ENCODE measurements at places on chromosomes 1 and 21.
A peak's percentile ranks its signal among the peaks of the same experiment; 100 is the strongest.

GRCh38 chr21:42591170-42591869, 62.1 kb upstream of the PDE9A start:
- DNase-seq, result no peak

GRCh38 chr1:36159614-36160387, 3.8 kb downstream of the MAP7D1 start:
- no peak for DNase-seq

DNA sequence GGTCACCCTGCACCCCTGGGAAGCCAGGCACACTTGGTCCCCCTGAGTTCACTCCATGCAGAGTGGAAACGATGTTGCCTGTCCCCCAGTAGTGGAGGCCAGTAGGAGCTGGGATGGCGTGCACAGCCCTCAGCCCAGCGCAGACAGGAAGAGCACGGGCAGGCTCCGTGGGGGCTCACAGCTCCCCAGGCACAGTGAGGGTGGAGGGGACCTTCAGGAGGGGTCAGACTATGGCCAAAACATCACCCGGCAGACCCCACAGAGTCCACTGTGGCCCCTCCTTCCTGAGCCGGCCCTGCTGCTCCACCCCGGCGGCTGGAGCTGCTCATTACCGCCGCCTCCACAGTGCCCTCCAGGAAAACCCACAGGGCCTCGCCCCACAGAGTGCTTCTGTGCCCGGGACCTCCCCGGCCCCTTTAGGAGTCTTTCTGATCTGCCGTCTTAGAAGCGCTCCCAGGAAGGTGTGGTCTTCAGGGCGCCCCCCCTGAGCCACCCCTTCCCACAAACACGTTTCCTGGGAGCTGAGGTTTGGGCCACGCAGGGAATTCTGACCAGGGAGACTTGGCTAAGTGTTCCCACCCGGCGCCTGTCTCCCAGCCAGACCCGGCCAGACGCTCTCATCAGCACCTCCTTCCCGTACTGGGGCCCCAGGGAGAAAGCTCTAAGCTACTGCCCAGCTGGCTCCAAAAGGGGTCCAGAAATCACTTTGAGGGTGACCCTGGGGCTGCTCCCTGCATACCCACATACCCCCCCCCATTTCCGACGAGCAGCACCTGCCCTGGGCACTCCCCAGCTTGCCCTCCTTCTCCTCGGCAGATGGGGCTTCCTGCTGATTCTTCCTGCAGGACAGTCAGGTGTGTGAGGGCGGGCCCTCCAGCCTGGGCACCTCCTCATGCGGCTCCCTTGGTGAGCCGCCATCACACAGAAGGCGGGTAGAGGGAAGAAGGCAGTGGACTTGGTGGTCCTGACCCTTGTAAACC, 38.8 kb downstream of the RIPK4 start:
- no peak for DNase-seq

DNA sequence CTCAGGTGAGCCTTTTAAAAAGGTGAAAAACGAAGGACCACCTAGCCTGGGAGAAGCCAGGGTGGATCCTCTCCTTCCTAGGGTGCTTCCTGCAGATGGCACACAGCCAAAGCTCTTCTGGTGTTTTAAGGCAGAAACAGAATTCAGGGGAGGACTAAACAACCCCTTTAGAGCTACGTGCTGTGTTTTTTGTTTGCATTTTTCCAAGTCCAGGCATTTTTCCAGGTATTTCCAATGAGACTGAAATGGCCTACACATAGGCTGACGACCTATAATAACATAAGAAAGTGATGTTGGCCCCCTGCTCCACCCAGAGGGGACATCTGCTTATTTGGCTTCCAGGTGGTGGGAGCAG, 83.8 kb downstream of the CAPZB start:
- DNase-seq, result no peak

- no peak for DNase-seq
Measured at GRCh38 chr1:84339503-84339902, 38.0 kb downstream of the SAMD13 start.

DNA sequence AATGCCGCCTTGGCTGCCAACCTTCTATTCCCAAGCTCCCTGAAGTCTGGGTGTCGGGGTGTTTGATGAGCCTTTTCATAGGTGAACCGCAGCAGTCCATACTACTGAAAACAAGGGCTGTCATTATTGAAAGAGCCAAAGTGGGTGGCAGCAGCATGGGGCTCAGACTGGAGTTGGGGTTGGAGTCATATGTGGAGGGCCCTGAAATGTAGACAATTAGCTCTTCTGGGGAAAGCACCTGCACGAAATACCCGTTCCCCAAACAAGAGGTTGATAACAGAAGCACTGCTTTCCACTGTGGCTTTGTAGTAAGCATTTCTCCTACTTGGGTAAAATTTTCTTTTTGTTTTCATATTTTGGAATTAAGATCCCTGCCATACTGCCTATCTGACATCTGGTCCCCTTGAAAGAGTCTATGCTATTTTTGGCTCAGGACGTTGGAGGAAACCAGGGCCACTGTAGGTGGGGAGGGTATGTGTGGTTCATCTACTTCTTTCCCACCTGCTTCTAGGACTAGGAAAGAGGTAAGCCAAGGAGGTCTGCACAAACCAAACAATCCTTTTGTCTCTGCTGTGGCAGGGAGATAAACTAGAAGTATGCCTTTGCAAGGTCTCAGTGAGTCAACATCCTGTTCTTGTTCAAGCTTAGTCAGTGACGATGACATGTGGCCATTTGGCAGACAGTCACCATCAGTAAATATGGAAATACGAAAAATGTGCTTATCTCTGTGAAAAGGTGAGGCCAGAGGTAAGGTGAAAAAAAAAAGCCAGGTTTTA, 197.0 kb upstream of the UBE2U start:
- peak; percentile 58 for DNase-seq

DNA sequence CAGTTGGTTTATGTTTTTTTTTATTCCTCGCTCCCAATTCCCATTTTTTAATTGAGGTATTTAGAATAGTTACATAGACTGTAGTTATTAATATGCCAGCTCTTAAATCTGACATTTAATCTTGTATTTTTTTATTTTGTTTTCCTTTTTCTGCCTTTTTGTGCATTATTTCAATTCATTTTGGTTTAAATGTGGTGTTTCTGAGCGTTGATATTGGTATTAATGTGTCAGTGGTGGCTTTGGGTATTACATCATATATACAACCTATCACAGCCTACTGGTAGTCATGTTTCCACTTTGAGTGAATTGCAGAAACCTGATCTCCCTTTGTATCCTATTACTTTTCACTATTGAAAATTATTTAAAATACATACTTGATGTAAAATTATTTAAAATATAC, 1027.3 kb downstream of the KCNT2 start:
- no peak for DNase-seq

DNA sequence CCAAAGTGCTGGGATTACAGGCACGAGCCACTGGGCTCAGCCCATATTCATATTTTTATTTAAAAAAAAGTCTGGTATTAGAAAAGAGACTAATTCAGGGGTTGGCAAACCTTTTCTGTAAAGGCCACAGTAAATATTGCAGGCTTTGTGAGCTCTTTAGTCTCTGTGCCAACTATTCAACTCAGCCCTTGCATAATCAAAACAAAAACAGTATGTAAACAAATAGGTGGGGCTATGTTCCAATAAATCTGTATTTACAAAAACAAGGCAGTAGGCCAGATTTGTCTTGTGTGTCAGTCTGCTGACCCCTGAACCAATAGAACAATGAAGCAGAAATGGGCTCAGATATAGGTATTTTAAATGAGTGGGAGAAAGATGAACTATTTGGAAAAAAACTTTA, 49.3 kb downstream of the CDC42BPA start:
- no peak for DNase-seq

DNA sequence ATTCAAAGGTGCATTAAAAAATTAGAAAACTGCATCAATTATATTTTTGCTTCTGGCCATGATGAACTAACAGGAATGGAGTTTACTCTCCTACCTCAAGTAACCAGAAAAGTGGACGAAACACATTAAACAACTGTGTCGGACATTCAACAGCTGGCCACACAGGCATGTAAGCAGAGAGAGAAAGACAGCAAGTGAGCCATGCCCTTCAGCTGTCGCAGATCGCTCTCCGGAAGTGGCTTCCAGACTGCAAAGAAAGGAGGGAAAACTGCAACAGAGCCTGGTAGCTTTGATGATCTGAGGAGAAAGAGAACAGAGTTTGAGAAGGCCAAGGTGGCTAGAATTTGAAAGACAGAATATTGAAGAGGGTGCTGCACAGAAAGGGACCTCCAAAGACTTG, 557.2 kb downstream of the MATN1 start:
- DNase-seq, result no peak

GRCh38 chr1:202563818-202564217, 146.4 kb downstream of the SYT2 start:
- no peak for DNase-seq

DNA sequence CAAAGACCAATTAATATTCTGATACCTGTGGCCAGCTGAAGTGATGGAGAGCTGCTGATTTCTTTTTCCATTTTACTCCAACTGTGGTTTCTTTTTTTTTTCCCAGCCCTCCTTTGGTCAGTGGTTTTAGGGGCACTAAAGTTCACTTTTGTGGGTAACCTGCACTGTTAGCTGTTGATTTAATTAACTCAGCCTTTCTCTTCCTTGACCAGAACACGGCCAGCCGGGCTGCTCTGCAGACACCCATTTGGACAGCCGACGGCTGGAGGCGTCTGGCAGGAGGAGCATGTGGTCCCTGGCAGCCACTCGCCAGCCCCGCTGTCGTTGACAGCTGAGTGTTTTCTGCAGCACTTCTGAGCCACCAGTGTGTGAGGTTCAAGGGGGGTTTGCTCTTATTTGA, 136.2 kb upstream of the RUNX3 start:
- DNase-seq, result no peak

DNA sequence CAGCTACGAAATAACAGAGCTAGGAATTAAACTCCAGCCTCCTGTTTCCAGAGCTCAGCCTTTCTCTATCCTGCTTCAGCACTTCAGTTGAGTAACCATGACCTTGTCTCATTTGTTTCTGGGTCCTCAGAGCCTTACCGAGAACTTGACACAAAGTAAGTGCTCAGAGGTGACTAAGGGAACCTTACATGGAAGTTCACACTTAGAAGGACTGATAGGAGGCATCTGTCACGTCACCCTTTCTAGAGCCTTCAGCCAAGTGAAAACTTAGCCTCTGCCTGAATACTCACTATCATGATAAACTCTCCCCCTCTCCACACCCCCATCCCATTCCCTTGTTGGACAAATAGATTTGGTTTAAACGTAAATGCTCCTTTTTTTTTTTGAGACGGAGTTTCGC, 9.8 kb upstream of the LUZP1 start:
- DNase-seq, result no peak

GRCh38 chr1:34924759-34925555, 4.5 kb downstream of the DLGAP3 start:
- peak; percentile 25 for DNase-seq

- DNase-seq, result peak; percentile 12
Measured at GRCh38 chr1:50332941-50333594, 90.2 kb downstream of the DMRTA2 start.

DNA sequence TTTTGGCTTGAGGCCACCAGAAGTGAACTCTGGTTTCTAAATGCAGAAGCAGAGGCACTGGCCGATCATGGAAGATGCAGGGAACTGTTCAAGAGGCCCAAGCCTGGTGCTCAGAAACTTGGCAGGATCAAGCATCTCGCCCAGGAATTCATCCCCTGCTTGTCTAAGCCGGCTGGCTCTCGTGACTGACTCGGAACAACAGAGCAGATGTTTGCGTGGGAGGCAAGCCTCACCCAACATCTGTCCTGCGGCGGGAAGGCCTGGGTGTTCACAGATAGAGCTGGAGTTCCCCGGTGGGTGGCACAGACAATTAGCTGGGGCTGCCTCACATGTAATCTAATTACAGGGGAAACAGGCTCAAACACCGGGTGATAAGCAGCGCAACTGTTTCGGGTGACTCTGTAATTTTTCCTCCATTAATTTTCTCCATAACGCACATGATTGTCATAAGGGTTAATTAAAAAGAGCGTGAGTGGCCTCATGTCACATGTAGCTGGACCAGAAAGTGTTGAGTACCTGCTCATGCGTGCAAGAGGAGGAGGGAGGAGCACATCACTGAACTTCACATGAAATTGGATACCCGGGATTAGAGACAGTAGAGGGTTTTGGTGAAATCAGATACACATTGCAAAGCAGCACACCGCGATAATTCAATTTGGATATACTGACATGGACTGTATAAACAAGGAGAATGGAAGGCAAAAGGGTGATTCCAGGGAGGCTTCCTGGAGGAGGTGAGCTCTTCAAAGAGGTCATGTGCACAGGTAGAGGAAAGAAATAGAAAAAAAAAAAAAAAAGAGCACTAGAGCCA, 180.0 kb downstream of the ETS2 start:
- peak; percentile 85 for DNase-seq

DNA sequence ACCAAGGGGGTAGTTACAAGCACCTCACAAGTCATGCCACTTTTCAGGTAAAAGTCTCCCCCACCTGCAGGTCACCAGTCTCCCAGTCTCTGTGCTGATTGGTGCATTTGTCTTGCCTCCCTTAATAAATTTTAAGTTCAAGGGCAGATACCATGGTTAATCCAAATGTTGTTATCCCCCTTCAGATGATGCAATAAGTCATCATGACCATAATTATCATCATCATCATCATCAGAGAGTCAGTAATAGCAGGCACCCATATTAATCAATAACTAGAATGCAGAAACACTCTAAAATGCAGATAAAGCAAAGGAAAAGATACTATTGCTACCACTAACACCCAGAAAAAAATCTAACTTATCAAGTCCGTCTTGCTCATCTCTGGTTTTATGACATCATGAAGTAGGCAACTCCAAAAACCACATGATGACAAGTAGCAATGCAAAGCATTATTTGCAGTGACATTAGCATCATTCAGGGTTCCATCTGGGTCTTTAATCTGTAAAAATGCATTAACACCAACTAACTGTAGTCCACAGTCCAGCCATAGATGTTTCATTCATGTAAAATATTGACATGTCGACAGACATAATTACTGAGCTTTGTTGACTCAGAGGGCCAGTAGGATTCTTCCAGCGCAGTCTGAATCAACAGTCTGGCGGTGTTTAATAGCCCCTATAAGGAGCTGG, 492.0 kb upstream of the RUNX1 start:
- DNase-seq, result no peak

DNA sequence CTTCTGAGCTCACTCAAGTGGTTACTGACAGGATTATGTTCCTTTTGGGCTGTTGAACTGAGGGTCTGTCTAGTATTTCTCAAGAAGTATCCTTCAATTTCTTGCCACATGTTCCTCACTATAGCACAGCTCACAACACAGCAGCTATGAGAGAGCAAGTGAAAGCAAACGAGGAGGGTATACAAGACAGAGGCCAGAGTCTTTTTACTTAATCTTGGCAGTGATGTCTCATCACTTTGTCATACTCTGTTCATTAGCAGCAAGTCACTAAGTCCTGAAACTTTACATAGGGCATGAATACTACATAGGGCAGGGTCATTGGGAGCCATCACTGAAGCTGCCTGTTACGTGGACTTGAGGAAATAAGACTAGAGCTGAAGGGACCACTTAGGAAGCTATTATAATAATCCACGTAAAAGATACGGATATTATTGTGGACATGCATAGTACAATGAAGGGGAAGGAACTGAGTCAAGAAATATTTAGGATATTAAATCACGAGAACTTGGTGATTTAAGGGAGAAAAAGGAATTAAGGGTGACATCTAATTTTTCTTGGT, 63.7 kb downstream of the SLC30A7 start:
- no peak for DNase-seq

DNA sequence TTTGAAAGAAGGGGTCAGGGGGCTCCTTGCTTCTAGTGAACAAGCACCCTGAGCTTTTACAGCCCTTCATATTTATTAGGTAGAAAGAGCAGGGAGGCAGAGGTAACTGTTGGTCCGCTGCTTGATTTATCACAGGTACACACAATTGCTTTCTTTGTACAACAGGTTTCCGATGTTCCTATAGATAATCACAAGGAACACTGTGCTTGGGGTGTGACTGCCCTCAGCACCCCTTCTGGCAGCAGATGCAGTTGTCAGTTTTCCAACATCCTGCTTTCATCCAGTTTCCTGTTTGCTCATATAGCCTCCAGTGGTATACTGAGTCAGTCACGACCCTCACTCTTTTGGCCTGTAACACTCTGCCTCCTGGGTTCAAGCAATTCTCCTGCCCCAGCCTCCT, 40.6 kb downstream of the SCP2 start:
- DNase-seq, result no peak

Data from GDM1 (cell line).